NCI-H524 treated with DMSO at 0.1 percent for 48 hours (cell line): ENCODE measurements at places on chromosomes 6 and 20.

DNA sequence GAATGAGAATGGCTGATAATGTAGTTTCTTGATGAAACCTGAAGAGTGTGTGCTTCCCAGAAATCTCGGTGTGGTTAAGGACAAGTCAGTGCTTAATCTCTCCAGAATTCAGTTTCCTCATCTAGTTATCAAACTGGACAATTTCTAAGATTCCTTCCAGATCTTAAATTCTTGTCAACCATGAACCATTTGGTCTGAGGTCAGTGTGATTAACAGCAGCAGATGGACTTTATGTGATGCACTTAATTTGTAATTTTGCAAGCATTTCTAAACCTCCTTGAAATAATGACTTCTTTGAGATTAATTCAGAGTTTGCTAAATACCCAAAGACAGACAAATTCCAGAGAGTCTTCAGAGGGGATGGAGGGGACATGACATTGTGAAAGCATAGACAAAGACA is 160.3 kb downstream of the KIF16B start:
- DNase-seq, result no peak

DNA sequence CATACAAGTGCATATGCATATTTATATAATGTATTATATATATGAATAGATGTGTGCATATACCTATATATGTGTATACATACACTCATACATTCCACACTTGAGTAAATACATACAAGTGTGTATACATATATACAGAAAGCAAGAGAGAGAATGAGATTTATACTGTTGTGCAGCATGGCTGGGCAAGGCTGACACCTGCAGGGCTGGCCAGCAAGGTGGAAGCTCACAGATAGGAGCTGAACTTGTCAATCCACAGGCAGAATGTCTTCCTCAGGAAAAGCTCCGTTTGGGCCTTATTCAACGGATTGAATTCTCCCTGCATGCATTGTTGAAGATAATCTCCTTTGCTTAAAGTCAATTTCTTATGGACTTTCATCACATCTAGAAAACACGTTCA is 256.7 kb downstream of the ZNF217 start:
- no peak for DNase-seq

- no peak for DNase-seq
Measured at GRCh38 chr6:89667872-89668556, 29.5 kb upstream of the LYRM2 start.

DNA sequence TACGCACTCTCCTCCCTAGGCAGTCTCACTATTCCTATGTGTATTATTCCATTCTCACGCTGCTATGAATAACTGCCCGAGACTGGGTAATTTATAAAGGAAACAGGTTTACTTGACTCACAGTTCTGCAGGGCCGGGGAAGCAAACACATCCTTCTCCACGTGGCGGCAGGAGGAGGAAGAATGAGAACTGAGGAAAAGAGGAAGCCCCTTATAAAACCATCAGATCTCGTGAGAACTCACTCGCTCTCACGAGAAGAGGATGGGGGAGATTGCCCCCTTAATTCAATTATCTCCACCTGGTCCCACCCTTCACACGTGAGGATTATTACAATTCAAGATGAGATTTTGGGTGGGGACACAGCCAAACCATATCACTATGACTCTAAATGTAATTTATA is 61.9 kb downstream of the ECT2L start:
- DNase-seq, result no peak

- DNase-seq, result no peak
Measured at GRCh38 chr6:160133441-160134336, 12.1 kb downstream of the SLC22A1 start.

DNA sequence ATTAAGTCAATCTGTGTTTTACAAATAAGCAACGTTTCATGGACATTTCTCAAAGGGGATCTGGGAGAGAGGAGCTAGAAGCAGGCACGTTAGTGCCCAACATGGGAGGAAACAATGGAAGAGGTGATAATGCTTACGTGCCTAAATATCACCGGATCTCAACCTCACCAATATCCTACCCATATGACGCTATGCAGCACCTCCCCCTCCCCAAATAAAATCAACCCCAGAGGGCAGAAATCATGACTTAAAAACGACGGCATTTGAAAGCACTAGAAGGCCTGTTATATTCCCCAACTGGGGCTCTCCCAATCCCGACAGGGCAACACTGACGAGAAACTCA is 425 bp downstream of the HBS1L start:
- no peak for DNase-seq
